ENCODE measurements at places on chromosomes 1 and 21.

GRCh38 chr1:244409701-244410100 is 42.0 kb downstream of the ADSS2 start:
- no peak for DNase-seq

GRCh38 chr1:175116903-175117302 is 49.3 kb downstream of the TNN start:
- DNase-seq, result no peak

DNA sequence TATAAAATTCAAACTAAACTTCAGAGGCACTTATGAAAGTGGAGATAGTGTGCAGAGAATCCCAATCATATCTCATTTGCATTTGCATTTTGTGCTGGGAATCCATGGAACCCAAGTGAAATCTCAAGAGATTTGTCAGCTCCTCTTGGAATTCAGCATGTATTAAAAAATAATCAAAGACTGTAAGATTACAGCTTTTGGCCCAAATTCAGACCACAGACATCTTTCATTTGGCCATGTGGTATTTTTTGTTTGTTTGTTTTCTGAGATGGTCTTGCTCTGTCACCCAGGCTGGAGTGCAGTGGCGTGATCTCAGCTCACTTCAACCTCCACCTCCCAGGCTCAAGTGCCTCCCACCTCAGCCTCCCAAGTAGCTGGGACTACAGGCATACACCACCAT is 3.8 kb upstream of the CACYBP start:
- no peak for DNase-seq

- DNase-seq, result no peak
Measured at GRCh38 chr1:235613602-235614001, 36.0 kb downstream of the GNG4 start.

GRCh38 chr1:53986458-53986857 is 31.5 kb downstream of the LDLRAD1 start:
- DNase-seq, result no peak

DNA sequence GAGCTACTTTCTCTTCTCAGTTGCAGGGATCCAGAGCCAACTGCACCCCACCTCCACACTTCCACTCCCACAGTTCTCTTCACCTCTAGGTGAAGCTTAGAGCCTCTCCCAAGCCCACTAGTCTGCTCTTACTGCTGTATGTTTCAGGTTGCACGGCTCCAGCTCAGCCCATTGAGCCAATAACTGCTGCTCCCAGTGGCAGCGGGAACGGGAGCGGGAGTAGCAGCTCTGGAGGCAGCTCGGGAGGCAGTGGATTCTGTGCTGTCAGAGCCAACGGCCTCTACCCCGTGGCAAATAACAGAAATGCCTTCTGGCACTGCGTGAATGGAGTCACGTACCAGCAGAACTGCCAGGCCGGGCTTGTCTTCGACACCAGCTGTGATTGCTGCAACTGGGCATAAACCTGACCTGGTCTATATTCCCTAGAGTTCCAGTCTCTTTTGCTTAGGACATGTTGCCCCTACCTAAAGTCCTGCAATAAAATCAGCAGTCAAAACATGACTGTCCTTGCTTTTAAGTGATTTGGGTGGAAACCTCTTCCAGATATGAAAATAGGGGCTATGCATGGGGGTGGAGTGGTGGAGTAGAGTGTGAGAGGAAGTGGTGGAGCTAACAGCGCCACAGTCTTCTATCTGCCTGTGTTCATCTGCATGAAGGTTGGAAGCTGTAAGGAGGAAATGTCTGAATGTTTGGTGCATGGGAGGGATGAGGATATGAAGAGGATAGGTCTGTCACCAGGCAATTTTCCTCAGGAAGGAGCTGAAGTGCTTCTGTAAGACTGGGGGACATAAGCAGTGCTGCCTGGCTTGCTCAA is 29.6 kb downstream of the CHIA start:
- no peak for DNase-seq

- no peak for DNase-seq
Measured at GRCh38 chr1:7539769-7540175, 231.3 kb upstream of the VAMP3 start.

GRCh38 chr1:65980237-65980636 is 187.5 kb downstream of the PDE4B start:
- DNase-seq, result peak; percentile 76

GRCh38 chr1:24020025-24020424 is 39.9 kb upstream of the SRSF10 start:
- DNase-seq, result peak; percentile 24

GRCh38 chr21:16324630-16325029 is 594.8 kb downstream of the USP25 start:
- DNase-seq, result no peak

GRCh38 chr1:19754482-19754881 is 45.2 kb downstream of the TMCO4 start:
- no peak for DNase-seq

DNA sequence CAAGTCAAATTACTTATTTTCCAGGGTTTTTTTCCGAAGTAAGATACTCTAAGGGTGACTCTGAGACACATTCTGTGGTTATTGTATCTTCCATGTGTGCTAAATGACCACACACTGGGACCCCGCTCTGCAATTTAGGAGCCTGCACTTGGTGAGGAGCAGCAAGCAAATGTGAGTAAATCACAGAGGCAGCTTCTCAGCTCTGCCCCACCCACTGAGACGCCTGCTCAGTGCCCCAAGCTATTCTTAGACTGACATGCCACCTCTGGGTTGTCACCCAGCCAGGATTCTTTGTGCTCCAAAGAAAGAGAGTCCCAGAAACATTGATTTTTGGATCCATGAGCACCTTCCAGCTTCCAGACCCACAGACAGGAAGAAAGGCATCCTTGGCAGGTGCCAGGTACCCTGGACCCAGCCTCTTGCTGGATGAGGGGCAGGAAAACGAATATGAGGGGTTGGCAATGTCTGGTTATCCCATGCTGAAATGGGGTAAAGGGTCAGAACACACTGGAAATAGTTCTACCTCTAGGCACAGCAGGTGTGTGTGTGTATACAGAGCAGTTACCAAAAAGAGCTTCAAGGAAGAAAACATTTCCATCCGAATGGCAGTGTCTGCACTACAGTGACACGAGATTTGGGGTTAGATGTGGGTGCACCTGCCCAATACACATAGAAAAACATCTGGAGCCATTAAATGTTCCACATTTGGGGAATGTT is 41.2 kb downstream of the TNR start:
- no peak for DNase-seq

DNA sequence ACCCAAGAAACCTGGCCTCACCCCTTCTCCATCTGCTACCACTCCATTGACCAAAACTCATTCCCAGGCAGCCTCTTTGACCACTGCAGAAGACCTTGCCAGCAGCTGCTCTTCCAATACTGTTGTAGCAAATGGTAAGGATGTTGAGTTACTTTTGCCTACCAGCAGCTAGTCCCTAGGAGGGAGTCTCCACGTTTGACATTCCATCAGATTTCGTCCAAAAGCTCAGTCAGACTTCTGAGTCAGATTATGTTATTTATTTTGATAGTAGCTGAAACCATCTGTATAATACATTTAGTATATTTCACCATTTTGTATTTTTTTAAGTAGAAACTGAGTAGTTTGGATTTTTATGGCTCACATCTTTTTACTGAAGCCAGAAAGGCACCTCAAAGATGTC is 51.5 kb upstream of the WNT2B start:
- no peak for DNase-seq

DNA sequence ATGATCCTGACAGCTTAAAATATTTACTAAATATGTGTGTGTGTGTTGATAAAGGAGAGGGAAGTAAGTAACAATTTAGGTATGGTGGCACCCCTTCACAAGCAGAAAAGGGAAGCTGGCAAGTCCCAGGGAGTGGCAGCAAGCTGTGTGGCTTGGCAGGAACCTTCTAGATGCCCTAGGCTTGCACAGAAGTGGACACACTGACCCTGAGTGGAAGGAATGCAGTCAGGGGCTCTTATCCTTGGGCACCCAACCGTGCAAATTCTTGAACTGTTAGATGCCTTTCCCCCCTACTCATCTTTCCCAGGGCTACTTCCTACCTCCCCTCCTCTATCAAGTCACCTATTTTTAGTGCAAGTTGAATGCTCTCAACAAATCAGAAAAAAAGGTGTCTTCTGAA is 18.9 kb downstream of the ACP6 start:
- no peak for DNase-seq

GRCh38 chr1:201224666-201225370 is 34.2 kb downstream of the IGFN1 start:
- DNase-seq, result no peak

- no peak for DNase-seq
Measured at GRCh38 chr21:34974162-34974981, 74.7 kb downstream of the RUNX1 start.

DNA sequence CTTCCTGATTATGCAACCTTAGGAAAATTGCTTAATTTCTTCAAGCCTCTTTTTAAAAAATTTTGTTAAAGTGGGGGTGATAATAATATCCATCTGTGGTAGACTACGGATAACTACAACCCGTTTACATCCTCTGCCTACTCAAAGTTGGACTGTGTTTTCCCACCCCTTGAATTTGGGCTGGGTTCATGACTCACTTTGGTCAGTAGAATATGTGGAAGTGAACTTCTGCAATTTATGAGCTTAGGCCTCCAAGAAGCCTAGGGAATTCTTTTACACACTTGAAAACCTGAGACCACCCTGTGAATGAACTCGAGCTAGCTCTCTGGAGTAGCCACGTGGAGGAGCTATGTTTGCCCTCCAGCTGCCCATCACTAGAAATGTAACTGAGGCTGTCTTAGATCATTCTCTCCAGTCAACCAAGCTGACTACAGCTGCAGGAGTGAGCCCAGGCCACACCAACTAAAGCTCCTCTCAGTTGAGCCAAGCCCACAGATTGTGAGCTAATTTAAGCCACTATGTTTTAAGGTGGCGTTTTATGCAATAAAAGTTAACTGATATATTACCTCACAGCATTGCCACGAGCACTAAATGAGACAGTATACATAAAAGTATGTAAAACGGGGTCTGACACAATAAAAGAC is 29.6 kb upstream of the CACHD1 start:
- DNase-seq, result no peak

- DNase-seq, result no peak
Measured at GRCh38 chr21:45620201-45620923, 23.2 kb upstream of the PCBP3 start.

- DNase-seq, result peak; percentile 72
Measured at GRCh38 chr21:27557356-27557755, 590.5 kb upstream of the ADAMTS5 start.

- no peak for DNase-seq
Measured at GRCh38 chr1:27994060-27994459, 34.3 kb downstream of the XKR8 start.

- no peak for DNase-seq
Measured at GRCh38 chr1:182965861-182966260, 12.9 kb upstream of the SHCBP1L start.

- DNase-seq, result no peak
Measured at GRCh38 chr1:111140680-111140967, 601 bp downstream of the CEPT1 start.

- DNase-seq, result no peak
Measured at GRCh38 chr1:89451011-89451410, 73.6 kb upstream of the LRRC8B start.

DNA sequence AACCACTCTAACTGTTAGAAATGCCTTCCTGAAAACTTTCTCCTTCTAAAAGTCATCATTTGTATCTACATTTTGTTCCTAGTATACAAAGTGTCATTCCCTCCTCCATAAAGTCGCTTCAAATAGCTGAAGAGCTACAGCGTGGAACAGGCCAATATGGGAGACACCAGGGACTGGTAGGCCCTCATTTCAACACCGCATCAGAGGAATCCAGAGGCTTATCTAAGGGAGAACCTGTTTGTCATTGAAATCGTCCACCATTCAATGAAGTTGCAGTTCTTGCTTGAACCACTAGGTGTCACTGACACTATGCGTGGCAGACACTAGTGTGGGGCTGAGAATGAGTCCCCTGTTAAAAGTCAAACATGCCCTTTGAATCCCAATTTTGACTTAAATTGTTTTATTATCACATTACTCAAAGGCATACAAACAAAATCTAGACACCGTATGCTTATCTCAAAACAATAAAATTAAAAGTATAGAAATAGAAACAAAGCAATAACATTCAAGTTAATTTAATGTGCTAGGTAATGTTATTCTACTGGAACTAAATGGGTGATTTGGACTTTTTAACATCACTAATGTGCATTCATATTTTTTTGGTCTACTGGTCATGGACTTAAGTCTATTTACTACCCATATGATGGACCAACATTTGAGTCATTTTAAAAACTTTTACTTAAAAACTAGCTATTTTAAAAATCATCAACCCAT is 182.3 kb downstream of the FCRL5 start:
- DNase-seq, result peak; percentile 51

DNA sequence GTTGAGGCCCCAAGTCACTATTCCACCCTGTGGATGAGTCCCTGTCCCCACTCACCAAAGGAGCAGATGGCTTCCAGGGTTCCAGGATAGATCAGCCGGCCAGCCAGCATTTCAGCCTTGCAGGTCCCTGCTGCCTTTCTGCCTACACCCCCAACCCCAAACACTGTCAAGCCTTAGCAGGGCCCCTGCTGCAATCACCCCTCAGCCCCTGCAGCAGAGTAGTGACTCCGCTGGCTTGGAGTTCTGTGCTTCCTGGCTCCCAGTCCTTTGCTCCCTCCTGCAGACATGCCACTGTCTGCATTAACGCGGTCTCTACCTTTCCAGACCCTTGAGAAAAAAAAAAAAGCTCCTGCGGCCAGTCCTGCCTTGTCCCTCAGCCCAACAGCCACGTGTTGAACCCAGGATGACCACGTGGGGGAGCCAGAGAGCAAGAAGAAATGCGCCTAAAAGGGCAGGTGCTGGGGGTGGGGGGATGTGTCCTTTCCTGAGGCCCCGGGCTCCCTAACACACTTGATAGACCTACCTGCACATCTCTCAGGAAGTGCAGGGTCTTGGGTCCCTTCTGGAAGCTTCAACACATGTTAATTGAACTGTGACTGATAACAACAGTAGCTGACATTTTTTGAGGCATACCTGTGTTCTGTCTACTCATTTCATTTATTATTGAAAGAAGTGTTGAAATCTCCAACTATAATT is 37.4 kb downstream of the RASSF5 start:
- peak; percentile 65 for DNase-seq

DNA sequence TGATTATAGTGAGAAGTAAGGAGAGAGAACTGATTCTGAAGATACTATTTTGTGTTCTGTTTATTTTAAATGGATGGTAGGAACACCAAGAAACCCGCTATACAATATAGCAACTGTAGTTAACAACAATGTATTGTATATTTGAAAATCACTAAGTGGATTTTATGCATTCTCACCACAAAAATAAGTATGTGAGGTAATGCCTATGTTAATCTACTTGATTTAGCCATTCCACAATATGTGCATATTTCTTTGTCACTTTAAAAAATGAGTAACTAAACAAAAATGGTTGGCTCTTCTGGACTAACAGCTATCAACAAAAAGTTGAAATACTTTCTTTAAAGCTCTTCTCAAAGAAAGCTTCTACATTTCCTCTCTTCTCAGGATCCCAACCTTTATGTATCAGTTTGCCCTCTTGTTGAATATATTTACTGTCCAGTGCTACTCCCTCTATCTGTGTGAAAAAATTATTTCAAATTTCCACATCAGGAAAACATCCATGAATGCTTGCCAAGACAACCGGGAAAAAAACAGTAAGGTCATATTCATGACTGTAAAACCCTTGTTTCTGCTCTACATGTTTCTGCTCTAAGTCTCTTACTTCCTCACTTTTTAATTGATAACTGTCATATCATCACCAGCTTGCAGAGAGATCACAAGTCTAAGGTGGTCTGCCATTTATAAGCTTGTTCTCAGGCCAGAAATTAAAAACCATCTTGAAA is 27.0 kb downstream of the CLCA4 start:
- DNase-seq, result no peak

- no peak for DNase-seq
Measured at GRCh38 chr1:101452825-101453224, 216.0 kb downstream of the S1PR1 start.

Measured in lung (tissue), 17 donors.